AG08395 (cell line): ENCODE measurements at places on chromosomes 2 and 18.
A peak's percentile ranks its signal among the peaks of the same experiment; 100 is the strongest.

- DNase-seq: no peak
Measured at GRCh38 chr18:35192415-35192814, 48.4 kb upstream of the ZNF397 start.

DNA sequence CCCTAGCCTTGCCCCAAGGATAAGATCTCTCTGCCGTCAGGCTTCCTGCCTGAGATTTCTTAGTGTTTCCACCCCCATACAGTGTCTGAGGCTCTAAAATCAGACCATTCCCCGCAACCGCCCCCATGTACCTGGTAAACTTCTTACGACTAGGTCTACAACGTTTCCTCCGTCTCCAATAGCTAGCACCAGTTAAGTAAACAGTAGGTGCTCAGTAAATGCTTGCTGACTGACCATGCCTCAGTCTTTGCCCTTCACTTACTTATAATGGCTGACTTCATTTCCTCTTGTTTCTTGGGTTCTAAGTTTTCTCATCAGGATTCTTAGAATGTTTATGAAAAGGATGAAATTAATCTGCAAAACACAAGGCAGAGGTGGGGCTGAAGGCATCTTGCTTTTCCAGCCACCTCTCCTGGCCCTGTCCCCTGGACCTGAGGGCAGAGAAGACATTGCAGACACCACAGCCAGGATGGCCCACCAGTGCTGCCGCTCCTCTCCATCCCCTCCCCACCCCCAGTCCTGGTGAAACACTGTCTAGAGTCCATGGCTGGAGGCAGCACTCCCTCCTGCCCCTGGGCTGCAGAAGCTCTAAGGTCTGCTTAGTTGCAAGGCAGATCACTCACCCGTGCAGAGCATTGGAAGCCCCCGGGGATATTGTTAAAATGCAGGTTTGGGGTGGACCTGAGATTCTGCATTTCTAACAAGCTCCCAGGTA lies 16.9 kb downstream of the TMEM37 start:
- no peak for DNase-seq

- no peak for DNase-seq
Measured at GRCh38 chr2:174753038-174753633, 11.1 kb downstream of the CHRNA1 start.

DNA sequence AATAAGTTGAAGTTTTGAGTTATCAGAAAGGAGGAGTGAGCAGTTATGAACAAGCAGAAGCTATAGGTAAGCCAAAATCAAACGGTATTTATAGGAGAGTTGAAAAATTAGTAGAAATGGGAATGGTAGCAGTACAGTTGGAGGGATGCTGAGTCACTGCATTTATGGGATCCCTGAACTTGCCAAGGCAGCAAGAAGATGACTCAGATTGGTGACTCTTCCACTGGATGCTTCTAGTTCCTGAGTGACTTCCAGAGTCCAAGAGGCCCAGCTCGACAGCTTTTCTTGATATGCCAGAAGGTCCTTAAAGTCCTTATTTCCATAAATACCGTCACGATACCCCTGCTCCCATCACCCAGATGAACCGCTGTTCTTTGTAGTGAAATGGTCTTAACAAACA lies 31.1 kb upstream of the ACTR3 start:
- peak; percentile 91 for DNase-seq

DNA sequence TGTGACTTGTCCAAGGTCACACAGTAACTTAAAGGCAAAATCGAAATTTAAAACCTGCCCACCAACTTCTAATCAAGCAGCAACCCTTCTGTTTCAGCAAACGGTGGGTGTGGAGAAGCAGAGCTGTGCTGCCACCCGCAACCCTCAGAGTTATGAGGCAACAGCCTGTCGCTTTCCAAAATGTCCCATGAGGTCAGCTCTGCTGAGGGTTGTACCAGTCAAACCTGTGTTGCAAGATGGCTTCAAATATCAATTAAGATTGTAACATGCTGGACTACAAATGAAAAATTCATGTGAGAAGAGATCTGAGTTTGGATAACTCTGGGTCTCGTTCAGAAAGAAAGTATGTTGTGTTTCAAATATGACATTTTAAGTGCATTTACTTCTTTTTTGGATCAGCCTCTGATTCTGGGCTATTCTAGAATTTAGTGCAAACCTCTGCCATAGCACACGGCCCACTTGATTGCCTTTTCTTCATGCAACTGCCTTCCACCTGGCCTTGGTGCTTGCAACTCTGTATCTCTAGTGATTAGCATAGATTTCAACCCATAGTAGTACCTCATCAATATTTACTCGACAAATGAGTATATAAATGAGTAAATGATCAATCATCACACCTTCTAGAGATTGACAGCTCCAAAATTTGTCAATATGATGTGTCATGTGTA lies 69.3 kb downstream of the TIMM21 start:
- DNase-seq: no peak

DNA sequence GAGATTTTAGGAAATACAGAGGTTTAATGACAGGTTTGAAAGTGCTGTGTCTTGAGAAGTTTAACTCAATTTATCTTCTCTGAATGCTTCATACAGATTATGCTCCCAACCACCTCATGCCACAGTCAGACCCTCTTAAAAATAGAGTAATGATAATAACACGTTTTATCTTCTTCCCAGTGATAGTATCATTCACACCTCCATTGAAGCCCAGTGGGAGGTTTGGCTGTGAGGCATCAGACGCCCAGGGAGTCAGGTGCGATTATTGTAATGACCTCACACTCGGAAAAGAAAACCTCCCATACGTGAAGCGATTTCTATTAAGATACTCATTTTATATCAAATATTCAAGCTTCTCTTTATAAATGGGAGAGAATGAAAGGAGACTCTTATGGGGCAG lies 366.3 kb downstream of the SETBP1 start:
- DNase-seq: no peak

- DNase-seq: no peak
Measured at GRCh38 chr18:11927497-11927896, 19.4 kb upstream of the MPPE1 start.

DNA sequence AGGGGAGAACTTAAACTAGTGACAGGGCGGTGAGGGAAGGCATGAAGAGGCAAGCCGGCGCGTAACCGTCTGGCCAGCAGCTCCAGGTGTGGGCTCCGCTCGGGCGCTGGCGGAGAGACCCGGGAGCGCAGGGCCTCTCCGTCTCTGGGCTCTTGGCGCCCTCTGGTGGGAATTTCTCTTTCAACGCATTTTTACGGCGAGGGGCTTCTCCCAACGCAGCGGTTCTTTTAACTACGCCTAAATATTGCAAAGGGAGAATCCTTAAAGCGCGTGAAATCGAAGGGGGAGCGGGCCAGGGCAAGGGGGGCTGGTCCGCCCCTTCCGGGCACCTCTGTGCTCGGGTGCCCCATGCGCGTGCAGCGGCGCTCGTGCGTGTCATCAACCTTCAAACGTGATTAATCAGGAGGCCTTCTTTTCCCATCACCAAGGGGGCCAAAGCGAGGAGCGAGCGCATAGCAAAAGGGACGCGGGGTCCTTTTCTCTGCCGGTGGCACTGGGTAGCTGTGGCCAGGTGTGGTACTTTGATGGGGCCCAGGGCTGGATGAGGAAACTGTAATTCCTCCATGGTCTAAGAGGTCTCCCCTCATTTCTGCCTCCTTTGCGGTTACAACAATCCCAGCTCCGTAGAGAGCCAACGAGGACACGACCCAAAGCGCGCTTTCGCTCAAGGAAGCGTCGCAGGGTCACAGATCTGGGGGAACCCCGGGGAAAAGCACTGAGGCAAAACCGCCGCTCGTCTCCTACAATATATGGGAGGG lies 762 bp upstream of the GAD1 start:
- peak; percentile 60 for DNase-seq

GRCh38 chr2:3130889-3131635 lies 246.6 kb downstream of the EIPR1 start:
- no peak for DNase-seq

GRCh38 chr2:98281607-98282006 lies 64.6 kb upstream of the CNGA3 start:
- no peak for DNase-seq

- DNase-seq: no peak
Measured at GRCh38 chr2:130303169-130303568, 39.5 kb upstream of the IMP4 start.

GRCh38 chr2:19461504-19462255 lies 103.3 kb upstream of the OSR1 start:
- DNase-seq: no peak

- peak; percentile 12 for DNase-seq
Measured at GRCh38 chr2:33377048-33377447, 99.4 kb upstream of the RASGRP3 start.

GRCh38 chr2:45851576-45852304 lies 200.3 kb downstream of the PRKCE start:
- DNase-seq: peak; percentile 84

DNA sequence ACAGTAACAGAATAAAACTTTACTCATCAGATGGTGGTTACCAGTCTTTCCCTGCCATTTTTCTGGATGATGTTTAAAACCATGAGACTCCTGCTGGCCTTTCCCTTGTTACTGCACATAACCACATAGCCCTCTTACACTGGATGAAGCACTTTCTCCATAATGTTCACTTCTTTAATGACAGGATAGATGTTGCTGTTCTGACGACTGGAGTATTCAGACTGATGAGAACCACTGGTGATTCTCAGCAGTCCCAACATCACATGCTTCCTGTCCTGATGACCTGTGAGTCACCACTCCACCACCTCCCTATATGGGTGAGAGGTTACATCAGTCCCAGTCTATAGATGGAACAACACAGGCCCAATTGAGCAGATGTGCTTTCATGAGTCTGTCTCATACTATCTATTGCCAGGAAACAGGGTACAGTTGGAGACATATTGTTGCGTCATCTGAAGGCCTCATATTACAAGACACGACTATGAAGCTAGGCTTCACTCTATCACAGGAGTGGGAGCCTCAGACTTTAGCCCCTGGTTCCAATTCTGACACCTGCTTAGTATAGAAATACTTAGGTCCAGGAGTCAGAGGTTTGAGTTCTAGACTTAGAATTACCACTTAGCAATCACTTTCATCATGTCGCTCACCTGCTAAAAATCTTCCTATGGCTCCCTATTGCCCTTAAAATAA lies 145.7 kb upstream of the KLF7 start:
- DNase-seq: peak; percentile 90

GRCh38 chr2:128390256-128390990 lies 71.8 kb upstream of the HS6ST1 start:
- DNase-seq: no peak

- no peak for DNase-seq
Measured at GRCh38 chr2:211688196-211688595, 850.4 kb downstream of the ERBB4 start.

- no peak for DNase-seq
Measured at GRCh38 chr2:46167924-46168323, 129.3 kb upstream of the EPAS1 start.

- no peak for DNase-seq
Measured at GRCh38 chr2:146351689-146352088, 1493.1 kb upstream of the ACVR2A start.

- DNase-seq: peak; percentile 46
Measured at GRCh38 chr18:44679914-44680272, 795 bp upstream of the SETBP1 start.

DNA sequence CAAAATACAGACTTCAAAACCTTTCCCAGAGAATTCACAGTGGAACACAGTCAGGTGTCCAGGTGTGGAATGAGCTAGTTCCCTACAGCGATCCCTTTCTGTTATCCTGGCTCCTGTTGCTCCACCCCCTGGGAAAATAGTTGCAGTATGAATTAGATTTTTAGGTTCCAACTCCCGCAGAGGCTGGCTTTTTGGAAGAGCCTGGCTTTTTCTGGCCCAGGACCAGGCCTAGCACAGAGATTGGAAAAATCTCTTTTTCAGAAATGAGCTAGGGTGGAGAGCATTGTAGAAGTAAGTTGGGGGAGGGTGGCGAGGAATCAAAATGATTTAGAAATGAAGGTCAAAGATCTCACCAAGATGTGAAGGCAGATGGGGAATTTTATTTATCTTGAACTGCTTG lies 27.1 kb downstream of the COL5A2 start:
- no peak for DNase-seq

DNA sequence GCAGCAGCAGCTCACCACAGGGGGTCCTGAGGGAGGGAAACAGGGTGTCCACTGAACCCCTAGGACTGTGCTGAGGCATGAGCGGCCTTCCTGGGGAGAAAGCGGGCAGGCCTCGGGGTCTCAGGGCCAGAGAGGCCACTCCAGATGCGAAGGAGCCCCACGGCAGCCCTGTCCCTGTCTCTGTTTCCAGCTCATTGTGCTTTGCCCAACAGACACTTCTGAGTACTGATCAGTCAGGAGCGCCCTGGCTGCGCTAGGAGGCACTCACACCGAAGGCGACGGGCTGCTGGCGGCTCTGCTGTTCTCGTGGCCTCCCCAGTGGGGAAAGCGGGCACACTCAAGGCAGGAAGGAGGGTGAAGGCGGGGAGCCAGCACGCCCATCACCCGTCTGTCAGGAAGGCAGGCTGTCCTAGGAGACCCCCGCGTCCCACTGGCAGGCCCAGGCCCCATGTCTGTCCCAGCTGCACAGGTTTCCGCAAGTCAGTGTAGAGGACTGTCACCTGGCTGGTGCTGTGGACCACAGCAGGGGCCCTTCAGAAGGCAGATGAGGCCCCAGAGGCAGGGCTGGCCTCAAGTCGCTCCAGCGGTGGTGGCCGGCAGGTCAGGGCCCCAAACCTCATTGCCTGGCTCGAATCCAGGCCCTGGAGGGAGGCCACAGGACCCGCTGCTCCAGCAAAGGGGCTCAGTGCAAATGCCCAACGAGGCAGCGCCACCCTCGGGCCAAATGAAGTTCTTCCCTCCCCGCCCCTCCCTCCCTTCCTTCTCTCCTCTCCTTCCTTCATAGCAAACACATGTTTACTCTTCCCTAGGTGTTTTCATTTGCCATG lies 6.8 kb downstream of the ESPNL start:
- DNase-seq: no peak

DNA sequence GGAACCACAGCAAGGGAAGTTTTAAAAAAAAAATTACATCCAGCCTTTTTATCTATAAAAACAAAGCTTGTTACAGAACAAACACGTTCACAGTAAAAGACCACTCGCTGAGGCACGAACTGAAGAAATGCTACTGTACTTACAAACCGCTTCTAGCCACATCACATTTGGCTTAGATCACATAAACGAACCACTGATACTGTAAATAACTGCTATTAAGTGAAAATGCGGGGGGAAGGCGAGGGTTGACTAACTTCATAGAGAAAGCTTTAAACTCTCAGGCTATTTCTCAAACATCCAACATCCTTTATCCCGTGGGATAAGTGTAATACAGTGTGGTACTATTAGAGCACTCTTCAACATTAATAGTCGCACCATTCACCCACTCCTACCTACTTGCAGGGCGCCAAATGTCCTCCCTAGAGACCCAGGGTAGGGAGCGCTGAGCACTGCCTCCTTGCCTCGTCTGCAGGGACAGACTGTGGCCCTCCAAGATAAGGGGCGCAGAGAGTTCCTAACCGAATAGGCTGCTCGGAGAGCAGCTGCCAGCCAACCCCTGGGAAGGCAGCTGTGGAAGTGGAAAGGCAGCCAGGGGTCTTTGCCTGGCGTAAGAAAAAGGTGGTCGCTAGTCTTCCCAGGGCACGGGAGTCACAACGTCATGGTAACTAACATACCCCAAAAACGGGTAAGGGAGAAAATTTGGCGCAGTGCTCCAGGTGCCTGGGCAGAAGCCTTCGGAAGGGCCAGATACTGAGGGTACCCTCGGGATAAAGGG lies 854 bp downstream of the GPR155 start:
- peak; percentile 9 for DNase-seq

- DNase-seq: no peak
Measured at GRCh38 chr2:66185497-66186054, 249.3 kb upstream of the MEIS1 start.
